Stimulated activated CD4-positive, alpha-beta T cell treated with anti-CD3 and anti-CD28 coated beads, TNF-alpha, amount 100 ng/mL, for 24 hours (primary cell): ENCODE measurements at places on chromosomes 11 and 22.

DNA sequence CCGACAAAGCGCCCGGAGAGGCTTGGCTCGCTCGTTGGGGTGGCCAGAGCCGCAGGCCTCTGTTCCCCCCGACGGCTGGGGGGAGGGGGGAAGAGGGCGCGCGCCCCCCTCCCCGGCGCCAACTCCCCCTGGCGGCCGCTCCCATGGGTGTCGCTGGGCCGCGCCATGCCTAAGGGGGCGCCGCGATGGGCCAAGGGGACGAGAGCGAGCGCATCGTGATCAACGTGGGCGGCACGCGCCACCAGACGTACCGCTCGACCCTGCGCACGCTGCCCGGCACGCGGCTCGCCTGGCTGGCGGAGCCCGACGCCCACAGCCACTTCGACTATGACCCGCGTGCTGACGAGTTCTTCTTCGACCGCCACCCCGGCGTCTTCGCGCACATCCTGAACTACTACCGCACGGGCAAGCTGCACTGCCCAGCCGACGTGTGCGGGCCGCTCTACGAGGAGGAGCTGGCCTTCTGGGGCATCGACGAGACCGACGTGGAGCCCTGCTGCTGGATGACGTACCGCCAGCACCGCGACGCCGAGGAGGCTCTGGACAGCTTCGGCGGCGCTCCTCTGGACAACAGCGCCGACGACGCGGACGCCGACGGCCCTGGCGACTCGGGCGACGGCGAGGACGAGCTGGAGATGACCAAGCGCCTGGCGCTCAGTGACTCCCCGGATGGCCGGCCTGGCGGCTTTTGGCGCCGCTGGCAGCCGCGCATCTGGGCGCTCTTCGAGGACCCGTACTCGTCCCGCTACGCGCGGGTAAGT is 1.4 kb downstream of the KCNC1 start:
- no peak for DNase-seq

DNA sequence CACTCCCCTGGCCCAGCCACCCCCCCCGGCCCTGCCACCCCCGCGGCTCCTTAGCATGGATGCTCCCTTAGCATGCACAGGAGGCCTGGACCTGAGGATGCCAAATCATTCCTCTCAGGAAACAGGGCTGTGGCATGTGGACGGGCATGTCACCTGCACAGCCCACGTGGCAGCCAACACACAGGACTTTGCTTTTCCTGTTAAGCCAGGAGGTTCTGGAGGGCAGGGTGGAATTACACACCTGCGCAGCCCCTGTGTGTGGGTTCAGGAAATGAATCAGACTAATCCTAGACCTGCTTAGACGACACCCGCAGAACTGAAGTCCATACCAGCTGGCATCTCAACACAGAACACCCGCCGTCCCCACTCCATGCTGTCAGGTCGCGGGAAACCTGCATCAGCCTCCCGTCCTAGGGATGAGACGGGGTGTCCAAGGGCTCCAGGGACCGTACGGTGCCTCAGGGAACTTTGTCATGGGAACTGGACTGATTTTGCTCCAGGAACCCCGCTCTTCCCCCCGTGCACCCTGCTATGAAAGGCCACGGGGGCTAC is 10.2 kb downstream of the CERK start:
- DNase-seq, result no peak

- no peak for DNase-seq
These were observed 5.4 kb downstream of the FJX1 start for GRCh38 chr11:35623621-35624168.

GRCh38 chr11:95698676-95699557 is 90.7 kb downstream of the FAM76B start:
- no peak for DNase-seq

DNA sequence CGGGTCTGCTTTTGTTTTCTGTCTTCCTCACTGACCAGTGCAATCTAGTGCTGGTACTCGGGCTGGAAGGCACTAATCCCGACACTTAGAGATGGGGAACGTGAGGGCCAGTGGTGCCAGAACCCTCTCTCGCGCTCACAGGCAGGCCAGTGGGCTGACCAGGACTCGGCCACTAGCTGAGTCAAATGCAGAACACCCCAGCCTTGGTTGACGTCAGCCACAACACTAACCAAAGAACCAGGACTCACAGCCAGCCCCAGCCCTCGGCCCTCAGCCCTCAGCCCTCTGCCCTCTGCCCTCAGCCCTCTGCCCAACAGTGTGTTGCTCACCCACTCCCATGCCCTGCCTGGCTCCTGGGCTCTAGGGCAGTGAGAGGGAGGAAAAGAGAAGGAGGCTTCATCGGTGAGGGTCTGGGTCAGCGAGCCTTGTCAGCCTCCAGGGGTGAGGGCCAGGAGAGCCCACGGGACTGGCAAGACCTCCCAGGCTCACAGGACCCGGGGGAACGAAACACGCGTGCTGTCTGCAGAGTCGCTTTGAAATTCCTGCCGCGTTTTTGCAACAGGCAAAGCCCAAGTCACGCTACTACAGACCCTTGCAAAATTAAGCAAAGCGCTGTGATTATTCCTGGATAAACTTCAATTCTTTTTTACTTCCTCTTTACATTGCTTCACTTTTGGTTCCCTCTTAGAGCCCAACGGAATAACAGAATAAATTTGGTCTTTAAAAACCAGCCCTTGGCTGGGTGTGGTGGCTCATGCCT is 27.5 kb downstream of the KIAA0930 start:
- no peak for DNase-seq

- no peak for DNase-seq
These were observed 86.2 kb downstream of the ZNRF3 start for GRCh38 chr22:28969401-28970168.

- DNase-seq, result no peak
These were observed 453 bp downstream of the GAS2 start for GRCh38 chr11:22666688-22667439.

GRCh38 chr11:86303257-86303656 is 1.2 kb downstream of the HIKESHI start:
- DNase-seq, result no peak

DNA sequence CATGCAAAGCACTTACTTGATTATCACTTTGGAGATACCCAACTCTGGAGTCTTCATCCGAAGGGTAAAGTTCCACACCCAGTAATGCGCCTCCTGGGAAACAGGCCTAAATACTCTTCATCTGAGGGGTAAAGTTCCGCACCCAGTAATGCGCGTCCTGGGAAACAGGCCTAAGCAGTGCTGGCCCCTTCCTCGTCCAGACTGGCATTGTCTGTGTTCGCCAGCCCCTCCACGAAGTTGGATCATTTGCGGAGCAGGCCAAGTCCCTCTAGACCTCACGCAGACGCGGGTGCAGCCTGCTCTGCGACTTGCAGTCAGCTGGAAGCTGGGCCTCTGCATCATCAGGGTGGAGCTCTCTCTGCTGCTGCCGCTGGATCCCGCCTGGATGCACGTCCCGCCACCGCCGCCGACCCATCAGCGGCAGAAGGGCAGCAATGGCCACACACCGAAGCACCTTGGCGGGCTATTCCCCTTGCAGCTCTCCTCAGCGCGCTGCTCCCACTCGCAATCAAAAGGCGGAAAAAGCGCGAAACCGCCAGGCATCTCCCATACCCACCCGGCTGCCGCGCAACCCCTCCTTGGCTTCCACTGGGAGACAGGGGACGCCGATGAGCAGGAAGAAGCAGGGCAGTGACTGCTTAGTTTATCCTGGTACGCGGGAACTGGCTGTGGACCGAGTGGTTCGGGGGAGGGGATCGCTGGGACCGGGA is 34.1 kb upstream of the GLYATL1 start:
- no peak for DNase-seq

- DNase-seq, result no peak
These were observed 199.3 kb downstream of the PGR start for GRCh38 chr11:100930185-100930778.

DNA sequence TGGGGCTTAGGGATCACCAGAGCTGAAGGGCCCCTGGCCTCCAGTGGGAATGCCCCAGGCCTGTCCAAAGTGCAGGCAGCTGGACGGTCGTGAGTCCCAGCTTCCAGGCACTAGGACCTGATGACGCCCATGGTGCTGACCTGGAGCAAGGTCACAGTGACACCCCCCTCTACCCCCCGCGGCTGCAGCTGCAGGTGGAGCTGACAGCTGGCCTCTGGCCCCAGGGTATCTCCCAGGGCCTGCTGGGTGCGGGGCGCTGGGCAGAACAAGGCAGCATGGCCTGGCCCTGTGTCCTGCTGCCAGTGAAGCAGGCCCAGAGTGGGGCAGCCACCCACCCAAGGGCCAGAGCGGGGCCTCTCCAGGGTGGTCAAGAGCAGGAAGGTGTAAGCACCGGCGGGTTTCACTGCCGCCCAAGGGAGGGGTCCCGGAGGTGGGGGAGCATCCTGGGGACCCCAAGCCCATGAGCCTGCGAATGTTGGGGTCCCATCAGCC is 553 bp upstream of the TCIRG1 start:
- DNase-seq, result no peak

GRCh38 chr11:92758241-92758780 is 211.1 kb upstream of the MTNR1B start:
- no peak for DNase-seq

DNA sequence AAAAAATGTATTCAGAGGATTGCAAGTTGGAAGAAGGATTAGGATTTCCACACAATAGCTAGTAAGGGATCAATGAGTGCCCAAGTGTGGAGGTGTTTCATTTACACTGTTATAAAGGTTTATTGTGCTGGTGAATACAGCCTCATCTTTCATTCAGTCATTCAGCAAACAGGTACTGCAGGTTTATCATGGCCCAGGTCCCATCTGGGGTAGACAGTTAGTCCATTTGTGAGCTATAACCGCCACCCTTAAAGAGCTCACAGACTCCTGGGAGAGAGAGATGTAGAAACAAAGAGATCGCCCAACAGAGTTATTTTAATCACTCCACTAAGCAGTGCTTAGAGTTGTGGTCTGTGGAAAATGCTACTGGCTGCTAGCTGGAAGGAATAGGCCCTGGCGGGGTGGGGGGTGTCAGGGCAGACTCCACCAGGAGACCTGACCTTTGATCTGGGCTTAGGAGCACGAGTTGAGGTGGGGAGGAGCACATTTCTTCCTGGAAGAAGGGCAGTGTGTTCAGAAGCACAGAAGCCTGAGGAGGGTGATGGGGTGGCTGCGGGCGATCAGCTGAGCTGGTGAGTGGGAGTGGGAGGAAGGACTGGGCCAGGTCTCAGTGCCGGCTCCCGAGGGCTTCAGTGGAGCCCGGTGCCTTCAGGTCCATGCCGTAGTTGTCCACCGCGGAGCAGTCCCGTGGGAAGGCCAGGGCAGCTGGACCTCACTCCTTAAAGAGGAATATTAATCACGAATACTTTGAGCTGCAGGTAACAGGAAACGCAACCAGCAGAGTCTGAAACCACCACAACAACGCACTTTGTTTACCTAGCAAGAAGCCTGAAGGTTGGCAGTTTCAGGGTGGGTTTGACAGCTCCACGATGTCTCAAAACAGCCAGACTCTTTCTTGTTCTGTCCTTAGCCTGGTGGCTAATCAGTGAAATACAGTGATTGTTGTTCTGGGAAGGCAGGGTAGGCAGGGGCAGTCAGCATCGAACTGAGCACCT is 11.2 kb downstream of the TOM1 start:
- DNase-seq, result no peak

- DNase-seq, result no peak
These were observed 241.3 kb upstream of the ZC3H12C start for GRCh38 chr11:109851780-109852390.
